ENCODE measurements at places on chromosomes 16 and 17.

GRCh38 chr16:79528338-79528737, 72.2 kb downstream of the MAF start:
- DNase-seq = no peak

DNA sequence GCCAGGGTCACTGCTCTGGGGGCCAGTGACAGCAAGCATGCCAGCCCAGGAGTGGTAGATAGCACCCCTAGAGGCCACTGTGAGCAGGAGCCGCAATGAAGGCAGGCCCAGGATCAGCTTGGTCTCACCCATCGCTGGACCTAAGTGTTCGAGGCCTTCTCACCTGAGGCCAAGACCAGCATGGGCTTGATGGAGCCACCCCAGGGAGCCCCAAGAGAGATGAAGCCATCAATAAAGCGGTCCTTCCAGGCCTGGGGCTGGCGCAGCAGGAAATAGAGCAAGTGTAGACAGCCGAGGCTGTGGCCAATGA, 1.8 kb downstream of the LCAT start:
- DNase-seq = peak; percentile 53

GRCh38 chr16:76193906-76194615, 83.1 kb upstream of the CNTNAP4 start:
- DNase-seq = no peak

GRCh38 chr17:4634976-4635375, 6.5 kb downstream of the ALOX15 start:
- no peak for DNase-seq

- no peak for DNase-seq
Measured at GRCh38 chr17:33977729-33978514, 277.2 kb upstream of the CCL2 start.

- no peak for DNase-seq
Measured at GRCh38 chr16:26901196-26901861, 165.4 kb upstream of the C16orf82 start.

GRCh38 chr16:57601801-57602478, 26.5 kb upstream of the ADGRG1 start:
- no peak for DNase-seq

GRCh38 chr16:3004781-3005284, 7.9 kb upstream of the CLDN9 start:
- peak; percentile 24 for DNase-seq

- no peak for DNase-seq
Measured at GRCh38 chr16:71854369-71854948, 8.7 kb downstream of the ATXN1L start.

DNA sequence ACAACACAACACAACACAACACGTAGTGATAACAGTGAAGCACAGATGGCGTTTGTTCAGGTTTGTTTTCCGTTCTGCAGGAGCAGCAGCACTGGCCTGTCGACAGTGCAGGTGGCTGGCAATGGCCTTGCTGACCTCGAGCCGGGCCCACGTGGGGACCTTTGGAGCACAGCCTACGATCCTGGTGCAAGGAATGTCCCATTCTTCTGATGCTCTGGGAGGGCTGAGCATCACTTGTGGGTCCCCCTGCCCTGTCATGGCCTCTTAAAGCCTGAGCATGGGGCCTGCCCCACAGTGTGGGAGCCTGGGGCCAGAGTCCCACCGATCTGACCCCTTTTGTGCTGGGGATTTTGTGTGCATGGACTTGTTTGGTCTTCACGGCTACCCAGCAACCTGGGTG, 6.8 kb downstream of the MAP2K3 start:
- no peak for DNase-seq

- no peak for DNase-seq
Measured at GRCh38 chr17:45432405-45433158, at the start of gene ARHGAP27. Gene ARHGAP27 (minus strand): TSS chr17:45432870. CDS start chr17:45430279, 2,591 bp downstream.

GRCh38 chr16:47506800-47507199, 45.7 kb downstream of the PHKB start:
- no peak for DNase-seq

GRCh38 chr17:60534613-60535157, 8.6 kb upstream of the APPBP2 start:
- no peak for DNase-seq

DNA sequence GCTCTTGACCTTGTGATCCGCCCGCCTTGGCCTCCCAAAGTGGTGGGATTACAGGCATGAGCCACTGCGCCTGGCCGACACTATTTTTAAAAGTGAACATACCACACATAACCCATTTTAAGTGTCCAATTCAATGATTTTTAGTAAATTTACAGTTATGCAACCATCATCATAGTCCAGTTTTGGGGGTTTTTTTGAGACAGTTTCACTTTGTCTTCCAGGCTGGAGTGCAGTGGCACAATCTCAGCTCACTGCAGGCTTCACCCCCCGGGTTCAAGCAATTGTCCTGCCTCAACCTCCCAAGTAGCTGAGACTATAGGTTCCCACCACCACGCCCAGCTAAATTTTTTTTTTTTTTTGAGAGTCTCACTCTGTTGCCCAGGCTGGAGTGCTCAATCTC, 3.1 kb upstream of the EPOP start:
- no peak for DNase-seq

GRCh38 chr17:50475362-50475761, 3.3 kb upstream of the RSAD1 start:
- DNase-seq = no peak

GRCh38 chr16:35565626-35566025, 2106.2 kb downstream of the TP53TG3F start:
- DNase-seq = no peak

DNA sequence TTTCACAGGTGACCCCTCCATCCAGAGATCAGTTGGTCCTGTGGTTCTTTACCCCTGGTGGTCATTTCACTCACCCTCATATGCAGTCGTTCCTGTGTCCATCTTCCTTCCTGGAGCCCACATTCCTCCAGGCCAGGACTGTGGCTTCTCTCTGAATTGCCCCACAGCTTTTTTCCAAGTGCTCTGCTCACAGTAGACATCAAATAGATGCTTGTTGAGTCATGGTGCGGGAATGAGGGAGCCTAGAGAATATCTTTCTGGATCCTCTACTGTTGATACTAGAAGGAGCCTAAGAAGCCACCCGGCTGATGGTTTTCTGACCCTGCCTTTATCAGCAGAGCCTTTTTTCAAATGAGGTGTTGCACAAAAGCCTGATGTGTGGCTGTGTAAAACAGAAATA, 10.4 kb downstream of the USB1 start:
- DNase-seq = no peak

DNA sequence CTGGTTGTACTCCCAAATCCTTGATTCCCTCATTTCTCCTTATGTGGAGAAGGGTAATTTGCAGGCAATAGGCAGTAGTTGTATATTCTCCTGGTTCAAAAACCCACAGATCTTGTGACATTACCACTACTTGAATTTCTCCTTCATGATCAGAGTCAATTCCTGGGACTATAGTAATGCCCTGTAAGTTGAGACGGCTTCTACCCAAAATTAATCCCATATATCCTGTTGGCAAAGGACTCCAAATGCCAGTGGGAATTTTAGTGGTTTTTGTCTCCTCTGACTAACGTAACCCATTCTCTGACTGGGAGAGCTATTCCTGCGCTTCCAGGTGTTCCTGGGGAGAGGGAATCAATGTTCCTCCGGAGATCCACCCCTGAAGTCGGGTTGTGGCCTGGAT, 11.6 kb upstream of the ZNF689 start:
- no peak for DNase-seq

- DNase-seq = no peak
Measured at GRCh38 chr17:16432017-16432416, 16.6 kb downstream of the TRPV2 start.

GRCh38 chr17:2964370-2964769, 99.0 kb downstream of the OR1D5 start:
- DNase-seq = no peak

- peak; percentile 32 for DNase-seq
Measured at GRCh38 chr16:680967-681745, 946 bp downstream of the STUB1 start.

DNA sequence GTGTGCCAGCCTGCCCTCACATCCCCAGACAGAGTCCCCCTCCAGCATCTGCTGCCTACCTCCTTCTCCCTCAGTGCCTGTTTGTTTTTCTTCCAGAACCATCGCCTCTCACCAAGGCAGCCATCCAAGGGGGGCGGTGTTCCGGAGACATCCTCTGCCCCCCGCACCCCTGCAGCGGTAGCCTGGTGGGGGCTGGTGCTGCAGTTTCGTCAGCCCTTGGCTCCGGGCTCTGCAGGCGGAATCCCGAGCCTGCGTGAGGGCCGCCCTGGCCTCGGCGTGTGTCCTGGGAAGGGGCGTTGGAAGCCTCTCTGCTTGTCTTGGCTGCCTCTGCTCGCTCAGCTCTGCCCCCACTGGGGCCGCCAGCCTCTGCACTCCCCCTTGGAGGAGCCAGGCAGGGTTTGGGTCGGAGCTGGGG, 126.0 kb upstream of the CIBAR2 start:
- no peak for DNase-seq

DNA sequence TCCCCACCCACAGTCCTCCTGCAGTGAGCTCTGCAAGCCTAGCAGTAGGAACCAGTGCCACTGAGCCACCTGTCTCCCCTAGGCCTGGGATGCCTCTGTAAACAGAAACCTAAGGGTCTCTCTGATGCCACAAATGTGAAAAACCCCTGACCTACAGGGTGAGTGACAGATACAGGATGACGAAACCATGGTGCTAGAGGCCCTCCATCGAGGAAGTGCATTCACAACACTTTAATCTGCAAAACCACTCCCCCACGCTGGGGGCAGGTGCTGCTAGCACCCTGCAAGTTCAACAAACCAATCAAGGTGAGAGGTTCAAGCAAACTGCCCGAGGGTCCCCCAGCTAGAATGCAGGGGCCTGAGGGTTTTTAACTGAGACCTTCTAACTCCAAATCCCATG, 59.5 kb downstream of the CDYL2 start:
- DNase-seq = no peak

- no peak for DNase-seq
Measured at GRCh38 chr17:71849783-71850768, 270.7 kb upstream of the SOX9 start.

All from hematopoietic multipotent progenitor cell treated with erythropoietin and hydrocortisone succinate and interleukin-3 and kit ligand, for 15 days (in vitro differentiated cells).